ENCODE measurements at places on chromosomes 2 and 18.
A peak's percentile ranks its signal among the peaks of the same experiment; 100 is the strongest.

- DNase-seq: peak; percentile 43
Measured at GRCh38 chr2:218323526-218324472, 31.5 kb upstream of the TMBIM1 start.

- no peak for DNase-seq
Measured at GRCh38 chr2:233061591-233062450, 1.7 kb downstream of the INPP5D start.

GRCh38 chr2:169476459-169476858 is 2.8 kb upstream of the BBS5 start:
- no peak for DNase-seq

GRCh38 chr2:7010391-7011054 is 93.3 kb downstream of the RNF144A start:
- no peak for DNase-seq

- no peak for DNase-seq
Measured at GRCh38 chr2:162070228-162070936, 3.6 kb downstream of the DPP4 start.

DNA sequence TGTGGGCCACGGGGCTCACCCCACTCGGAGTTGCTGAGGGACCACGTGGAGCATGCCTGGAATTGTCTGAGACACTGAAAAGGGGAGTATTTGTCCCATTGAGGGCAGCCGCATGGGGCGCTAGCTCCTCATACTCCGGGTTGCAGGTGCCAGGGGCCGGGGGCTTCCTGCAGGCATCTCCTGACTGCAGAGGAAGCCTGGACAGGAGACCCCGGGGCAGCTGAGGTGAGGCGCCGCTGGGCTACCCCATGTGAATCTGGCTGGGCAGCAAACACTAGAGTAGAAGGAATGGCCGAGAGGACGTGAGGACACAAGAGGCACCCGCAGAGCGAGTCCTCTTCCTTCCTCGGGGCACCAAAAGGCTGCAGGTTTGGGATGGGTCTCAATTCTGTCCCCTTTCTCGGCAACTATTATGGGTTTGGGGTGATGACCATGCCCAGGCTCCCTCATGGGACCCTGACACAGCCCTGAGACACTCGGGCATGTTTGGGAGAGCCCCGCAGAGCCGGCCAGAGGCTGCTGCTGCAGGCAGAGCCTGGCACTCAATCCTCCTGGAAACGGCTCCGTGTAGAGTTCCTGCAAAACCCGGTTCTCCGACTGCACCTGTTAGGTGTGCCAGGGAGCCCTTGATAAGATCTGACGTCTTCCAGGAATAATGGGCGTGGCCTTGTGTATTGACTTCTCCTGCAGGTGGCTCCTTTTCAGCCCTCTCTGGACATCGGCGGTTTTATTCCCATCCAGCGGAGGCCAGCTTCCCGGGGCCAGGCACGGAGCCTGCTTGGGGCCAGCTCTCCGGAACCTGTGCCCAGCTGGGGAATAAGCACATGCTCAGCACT is 77.0 kb downstream of the CTIF start:
- DNase-seq: no peak

DNA sequence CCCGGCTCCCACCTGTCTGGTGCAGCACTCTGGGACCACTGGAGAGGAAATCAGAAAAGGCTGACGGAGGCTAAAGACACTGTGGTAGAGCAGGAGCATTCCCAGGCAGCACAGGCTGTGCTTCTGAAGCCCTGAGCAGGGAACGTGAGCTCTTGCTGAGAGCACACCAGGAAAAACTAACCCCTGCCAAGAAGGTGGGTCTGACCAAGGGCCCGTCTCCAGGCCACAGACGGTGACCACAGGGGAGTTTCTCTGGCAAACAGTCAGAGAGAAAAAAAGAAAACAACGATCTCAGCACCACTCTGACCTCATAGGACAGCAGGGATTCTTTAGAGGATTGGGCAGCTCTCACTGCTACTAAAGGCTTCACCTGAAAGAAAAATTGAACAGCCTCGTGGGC is 201.4 kb downstream of the AFF3 start:
- no peak for DNase-seq

DNA sequence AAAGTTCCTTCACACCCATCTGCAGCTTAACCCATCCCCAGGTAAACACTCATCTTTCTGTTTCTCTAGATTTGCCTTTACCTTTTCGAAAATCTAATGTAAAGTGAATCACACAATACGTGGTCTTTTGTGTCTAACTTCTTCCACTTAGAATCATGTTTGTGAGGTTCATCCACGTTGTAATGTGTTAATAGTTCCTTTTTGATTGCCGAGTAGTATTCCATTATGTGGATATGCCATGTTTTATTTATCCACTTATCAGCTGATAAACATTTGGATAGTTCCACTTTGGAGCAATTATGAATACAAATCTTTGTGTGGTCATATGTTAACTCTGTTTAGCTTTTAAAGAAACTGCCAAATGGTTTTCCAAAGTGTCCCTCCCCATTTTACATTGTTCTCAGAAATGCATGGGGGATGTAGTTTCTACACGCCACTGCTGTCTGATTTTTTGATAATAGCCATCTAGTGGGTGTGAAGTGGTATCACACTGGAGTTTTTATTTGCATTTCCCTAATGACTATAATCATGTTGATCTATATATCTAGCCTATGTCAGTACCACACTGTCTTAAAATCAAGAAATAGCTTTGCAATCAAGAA is 22.3 kb downstream of the PECR start:
- DNase-seq: no peak

GRCh38 chr18:11925800-11926481 is 17.8 kb upstream of the MPPE1 start:
- no peak for DNase-seq

- DNase-seq: no peak
Measured at GRCh38 chr2:12970861-12971260, 254.1 kb downstream of the TRIB2 start.

- no peak for DNase-seq
Measured at GRCh38 chr18:24189007-24189528, 50.2 kb downstream of the CABYR start.

- DNase-seq: no peak
Measured at GRCh38 chr2:196182439-196183171, 11.2 kb upstream of the STK17B start.

DNA sequence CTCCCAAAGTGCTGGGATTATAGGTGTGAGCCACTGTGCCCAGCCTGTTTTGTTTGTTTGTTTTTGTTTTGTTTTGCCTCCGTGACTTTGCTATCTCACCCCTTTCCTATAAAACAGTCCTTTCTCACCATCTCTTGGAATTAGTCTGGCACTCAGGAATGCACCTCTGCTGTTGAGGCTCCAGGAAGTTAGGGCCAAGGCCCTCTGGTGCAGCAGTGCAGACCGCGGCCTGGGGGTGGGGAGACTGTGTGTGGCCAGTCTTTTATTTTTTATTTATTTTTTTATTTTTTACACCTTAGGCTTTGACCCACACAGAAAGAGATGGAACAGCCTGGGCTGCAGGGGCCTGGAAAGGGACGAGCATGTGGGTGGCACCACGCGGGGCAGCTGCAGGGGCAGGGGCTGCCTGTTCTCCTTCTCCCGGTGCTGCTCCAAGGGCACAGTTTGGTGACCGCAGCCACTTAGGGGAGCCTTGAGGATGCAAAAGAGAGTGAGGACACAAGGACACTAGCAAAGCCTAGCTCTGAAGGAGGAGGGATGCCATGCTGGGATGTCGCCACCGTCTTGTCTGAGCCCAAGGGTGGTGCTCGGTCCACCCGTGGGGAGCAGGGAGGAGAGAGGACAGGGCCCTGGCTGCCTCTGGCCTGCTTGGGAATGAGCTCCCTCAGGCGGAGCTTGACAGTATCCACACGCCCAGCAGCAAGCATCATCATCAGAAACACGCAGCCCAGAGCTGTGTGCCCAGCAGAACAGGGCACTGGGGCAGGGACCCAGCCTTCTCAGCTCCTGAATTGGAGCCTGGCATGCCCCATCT is 19.4 kb upstream of the ALPI start:
- no peak for DNase-seq

DNA sequence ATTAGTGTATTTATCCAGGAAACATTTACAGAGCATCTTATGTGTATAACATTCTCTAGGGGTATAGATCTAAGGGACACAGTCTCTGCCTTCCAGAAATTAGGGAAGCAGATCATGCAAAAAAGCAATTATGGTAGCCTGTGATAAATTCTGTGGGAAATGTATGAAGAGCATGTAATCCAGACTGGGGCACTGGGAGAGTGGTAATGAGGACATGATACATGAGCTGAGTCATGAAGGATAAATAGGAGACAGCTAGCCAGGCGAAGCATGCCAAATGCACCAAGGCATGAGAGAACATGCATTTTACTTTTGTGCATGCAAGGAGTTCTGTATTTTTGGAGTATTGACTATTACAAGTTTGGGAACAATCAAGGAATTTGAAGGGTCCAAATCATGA is 8.9 kb upstream of the RPRM start:
- DNase-seq: no peak

DNA sequence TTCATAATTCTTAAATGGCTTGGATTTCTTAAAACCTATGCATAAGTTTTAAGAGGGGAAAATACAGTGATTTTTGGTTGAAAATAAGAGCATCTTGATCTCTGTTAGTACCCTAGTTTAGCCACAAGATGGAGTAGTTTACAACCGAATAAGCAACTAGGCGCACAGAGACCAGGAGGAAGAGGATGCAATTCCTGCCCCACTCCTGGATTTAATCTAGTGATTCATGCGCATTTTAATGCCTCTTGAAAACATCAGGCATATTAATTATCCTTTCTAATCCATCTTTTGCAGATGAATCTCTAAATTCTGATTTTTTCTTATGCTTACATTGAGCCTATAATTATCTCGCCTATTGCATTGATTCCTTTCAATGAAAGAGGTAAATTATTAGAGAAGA is 76.7 kb downstream of the MRPS9 start:
- DNase-seq: peak; percentile 31

- DNase-seq: no peak
Measured at GRCh38 chr2:170088776-170089175, 89.2 kb upstream of the MYO3B start.

- no peak for DNase-seq
Measured at GRCh38 chr2:7984693-7985353, 697.0 kb upstream of the ID2 start.

DNA sequence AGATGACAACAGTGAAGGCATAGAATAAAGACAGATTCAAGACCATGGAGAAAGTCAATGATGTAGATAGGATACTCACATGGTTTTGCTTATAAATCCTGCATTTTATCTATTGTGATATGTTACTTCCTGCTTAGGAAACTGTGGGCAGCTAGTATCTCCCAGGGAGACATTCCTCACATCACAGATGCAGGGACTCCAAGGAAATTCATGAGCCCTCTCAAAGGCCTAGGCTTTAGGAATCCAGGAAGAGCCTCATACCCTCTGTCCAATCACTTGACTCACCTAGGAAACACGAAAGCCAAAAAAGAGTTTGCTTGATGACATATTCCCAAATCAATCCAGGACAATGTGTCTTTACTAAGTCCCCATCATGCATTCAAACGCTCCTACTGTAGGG is 247.8 kb upstream of the KLHL29 start:
- no peak for DNase-seq

DNA sequence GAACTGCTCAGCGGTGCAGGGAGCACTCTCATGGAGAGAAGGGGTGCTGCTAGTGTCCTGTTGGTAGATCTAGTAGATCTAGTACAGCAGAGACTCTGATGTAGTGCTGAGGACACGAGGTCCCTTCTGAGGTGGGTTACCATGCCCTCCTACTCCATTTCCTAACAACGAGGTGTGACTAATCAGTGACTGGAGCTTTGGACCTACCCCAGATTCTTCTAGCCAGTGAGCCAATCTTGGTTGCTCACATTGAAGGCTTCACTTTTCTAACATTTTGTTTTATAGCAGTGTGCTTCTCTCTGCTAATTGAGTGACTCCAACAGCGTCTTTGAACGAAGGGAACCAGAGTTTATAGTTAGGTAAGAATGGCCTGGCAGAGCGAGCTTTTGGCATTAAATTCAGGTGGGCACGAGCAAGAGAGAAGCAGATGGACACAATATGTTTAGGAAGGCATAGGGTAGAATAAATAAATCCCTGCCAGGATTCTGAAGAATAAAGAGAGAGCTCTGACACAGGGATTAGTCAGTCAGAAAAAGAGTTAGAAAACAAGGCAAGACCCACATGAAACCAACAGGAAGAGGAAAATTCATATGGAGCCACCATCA is 306.0 kb upstream of the RAB12 start:
- no peak for DNase-seq

DNA sequence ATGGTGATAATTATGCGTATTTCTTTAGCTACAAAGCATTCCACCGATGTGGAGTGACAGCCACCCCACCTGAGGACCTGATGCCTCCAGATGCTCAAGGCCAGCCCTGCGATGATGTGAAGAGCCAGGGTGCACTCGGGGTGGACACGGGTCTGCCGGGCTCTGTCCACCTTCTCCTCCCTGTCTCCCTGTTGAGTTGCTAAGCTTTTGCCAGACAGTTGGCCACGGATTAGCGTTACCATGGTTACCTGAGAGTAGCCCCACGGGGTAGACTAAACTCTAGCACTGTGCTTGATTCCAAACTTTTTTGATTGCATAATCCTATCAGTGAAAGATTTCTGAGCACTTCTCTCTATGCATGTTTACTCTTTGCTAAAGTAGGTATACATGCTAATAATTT is 86.2 kb downstream of the SMIM21 start:
- DNase-seq: no peak

GRCh38 chr2:236986524-236987330 is 99.0 kb upstream of the COPS8 start:
- DNase-seq: no peak

- DNase-seq: no peak
Measured at GRCh38 chr2:236963631-236964182, 122.0 kb upstream of the COPS8 start.

- peak; percentile 16 for DNase-seq
Measured at GRCh38 chr18:2303517-2304238, 267.6 kb downstream of the METTL4 start.

- peak; percentile 58 for DNase-seq
Measured at GRCh38 chr2:70767699-70768589, at the start of gene ADD2. ADD2 (minus strand) TSS chr2:70768200; CDS start chr2:70706408, 61,792 bp downstream.

DNA sequence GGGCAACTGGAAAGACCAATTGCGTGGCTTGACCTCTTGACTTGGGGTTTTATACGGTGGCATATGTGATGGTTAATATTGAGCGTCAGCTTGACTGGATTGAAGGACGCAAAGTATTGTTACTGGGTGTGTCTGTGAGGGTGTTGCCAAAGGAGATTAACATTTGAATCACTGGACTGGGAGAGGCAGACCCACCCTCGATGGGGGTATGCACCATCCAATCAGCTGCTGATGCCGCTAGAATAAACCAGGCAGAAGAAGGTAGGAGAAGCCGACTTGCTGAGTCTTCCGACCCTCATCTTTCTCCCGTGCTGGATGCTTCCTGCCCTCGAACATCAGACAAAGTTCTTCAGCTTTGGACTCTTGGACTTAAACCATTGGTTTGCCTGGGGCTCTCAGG is 34.2 kb upstream of the YPEL5 start:
- no peak for DNase-seq

DNA sequence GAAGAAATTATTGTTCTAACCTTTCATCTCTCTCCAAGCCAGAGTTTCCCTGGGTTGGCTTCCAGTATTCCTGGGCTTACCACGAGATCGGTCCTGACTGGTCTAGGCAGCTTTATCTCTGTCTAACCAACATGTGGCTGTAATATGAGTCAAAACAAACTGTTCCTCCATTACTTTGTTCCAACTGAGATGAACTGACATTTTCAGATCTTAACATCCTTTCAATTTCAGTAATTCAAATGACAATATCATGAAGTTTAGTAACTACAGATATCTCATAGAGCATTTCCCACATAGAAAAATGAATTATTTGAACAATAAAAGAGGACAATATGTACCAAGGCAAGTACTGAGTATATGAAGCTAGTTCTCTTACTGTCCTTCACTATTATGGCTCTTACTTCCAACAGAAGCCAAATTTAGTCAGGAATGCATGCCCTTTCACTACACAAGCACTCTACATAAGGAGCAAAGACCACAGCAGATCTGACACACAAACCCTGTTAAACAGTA is 15.5 kb downstream of the SLC25A12 start:
- peak; percentile 59 for DNase-seq

Data from DMS 273 treated with DMSO at 0.1 percent for 48 hours (cell line).